ENCODE measurements at places on chromosomes 7 and 10.

DNA sequence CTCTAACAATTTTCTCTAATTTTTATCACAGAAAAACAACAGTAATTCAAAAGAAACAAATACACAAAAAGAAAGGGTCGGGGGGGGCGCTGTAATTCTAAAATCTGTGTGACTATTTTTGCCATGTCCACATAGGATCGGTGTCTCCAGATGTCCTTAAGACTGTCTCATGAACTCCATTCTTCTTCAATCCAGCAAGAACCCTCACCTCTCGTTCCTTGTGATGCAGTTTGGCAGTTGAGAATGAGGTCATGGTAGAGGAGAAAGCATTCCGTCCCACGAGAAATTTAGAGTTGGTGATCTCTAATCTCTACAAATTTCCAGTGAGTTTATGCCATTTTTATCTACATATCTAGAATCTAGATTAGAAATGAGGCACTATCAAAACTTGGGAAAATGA is 394.7 kb downstream of the TFEC start:
- DNase-seq = no peak

DNA sequence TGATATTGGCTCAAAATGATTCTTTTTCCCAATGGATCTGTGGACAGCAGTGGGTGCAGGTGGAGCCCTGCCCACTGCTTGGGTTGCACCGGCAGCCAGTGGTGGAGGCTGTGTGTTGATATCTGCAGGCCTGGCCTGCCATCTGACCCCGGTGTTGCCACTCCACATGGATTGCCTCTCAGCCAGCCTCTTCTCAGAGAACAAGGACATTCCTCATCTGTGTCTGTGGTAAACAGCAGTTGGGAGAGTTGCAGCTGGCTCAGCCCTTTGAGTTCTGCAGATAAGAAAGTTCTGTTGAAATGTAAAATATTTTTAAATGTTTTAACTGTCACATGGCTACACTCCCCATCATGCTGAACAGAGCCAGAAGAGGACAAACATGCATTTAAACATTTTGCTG is 374.9 kb upstream of the CELF2 start:
- DNase-seq = no peak

DNA sequence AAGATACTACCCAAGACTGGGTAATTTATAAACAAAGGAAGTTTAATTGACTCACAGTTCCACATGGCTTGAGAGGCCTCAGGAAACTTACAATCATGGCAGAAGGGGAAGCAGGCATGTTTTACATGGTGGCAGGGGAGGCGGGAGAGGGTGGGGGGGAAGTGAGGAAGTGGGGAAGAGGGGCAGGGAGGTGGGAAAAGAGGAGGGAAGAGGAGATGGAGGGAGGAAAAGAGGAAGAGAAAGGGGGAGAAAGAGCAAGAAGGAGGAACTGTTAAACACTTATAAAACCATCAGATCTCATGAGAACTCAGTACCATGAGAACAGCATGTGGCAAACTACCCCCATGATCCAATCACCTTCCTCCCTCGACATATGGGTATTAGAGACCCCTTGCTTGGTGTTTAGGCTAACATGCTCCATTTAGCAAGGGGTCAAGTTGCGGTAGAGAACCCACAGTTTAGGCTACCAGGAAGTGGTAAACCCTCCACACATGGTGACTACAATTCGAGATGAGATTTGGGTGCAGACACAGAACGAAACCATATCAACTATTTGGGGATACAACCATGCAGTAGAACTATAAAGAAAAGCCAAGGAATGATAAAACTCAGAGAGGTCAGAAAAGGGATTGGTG is 3.5 kb upstream of the LMBR1 start:
- DNase-seq = no peak

GRCh38 chr10:28806488-28806941 is 129.2 kb downstream of the BAMBI start:
- no peak for DNase-seq

Data from DMS79 treated with DMSO at 0.1 percent for 48 hours (cell line).